Activated T-helper 1 cell treated with Interleukin-2 at 50 U/mL for 16 hours (primary cell): ENCODE measurements at places on chromosomes 4 and X.
A peak's percentile ranks its signal among the peaks of the same experiment; 100 is the strongest.

- DNase-seq: no peak
Observed at GRCh38 chr4:35934320-35934981, 309.9 kb downstream of the ARAP2 start.

- DNase-seq: no peak
Observed at GRCh38 chrX:51435101-51435500, 61.3 kb downstream of the NUDT11 start.

- no peak for DNase-seq
Observed at GRCh38 chrX:41043674-41044345, 41.4 kb upstream of the USP9X start.

GRCh38 chr4:26197018-26197779, 123.6 kb upstream of the RBPJ start:
- peak; percentile 48 for DNase-seq

GRCh38 chr4:155612074-155612473, 54.6 kb upstream of the GUCY1A1 start:
- no peak for DNase-seq

- DNase-seq: no peak
Observed at GRCh38 chrX:149568701-149569296, 18.5 kb downstream of the MAGEA9B start.

- DNase-seq: no peak
Observed at GRCh38 chr4:26299254-26299882, 21.4 kb upstream of the RBPJ start.

DNA sequence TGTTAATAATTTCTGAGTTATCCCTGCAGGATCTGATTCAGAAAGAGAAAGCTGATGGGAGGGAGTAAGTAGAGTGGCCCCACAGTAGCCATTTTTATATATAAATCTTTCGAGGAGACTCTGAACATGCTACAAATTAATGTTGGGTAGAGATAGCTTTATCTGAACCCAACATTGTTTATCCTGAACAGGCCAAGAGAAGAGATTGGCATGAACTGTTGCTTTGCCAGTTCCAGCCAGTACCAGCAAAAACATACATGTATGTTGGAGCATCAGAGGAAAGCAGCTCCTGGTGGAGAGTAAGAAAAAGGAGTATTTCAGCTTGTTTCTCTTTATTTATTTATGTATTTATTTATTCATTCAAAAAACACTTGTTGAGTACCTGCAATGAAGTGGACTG, 1.6 kb downstream of the MAOA start:
- no peak for DNase-seq

- no peak for DNase-seq
Observed at GRCh38 chrX:153819384-153820040, 10.8 kb downstream of the PDZD4 start.

- no peak for DNase-seq
Observed at GRCh38 chrX:36684053-36684452, 324.1 kb upstream of the FAM47C start.

- DNase-seq: no peak
Observed at GRCh38 chr4:42965326-42965725, 72.8 kb downstream of the GRXCR1 start.

- DNase-seq: no peak
Observed at GRCh38 chr4:170017252-170017651, 8.9 kb downstream of the MFAP3L start.
